ENCODE measurements at places on chromosomes 3 and 15. TPM values are rescaled to one million over a fixed set of nuclear protein-coding genes. Genes with fewer than 3 reads are reported as not detected.

DNA sequence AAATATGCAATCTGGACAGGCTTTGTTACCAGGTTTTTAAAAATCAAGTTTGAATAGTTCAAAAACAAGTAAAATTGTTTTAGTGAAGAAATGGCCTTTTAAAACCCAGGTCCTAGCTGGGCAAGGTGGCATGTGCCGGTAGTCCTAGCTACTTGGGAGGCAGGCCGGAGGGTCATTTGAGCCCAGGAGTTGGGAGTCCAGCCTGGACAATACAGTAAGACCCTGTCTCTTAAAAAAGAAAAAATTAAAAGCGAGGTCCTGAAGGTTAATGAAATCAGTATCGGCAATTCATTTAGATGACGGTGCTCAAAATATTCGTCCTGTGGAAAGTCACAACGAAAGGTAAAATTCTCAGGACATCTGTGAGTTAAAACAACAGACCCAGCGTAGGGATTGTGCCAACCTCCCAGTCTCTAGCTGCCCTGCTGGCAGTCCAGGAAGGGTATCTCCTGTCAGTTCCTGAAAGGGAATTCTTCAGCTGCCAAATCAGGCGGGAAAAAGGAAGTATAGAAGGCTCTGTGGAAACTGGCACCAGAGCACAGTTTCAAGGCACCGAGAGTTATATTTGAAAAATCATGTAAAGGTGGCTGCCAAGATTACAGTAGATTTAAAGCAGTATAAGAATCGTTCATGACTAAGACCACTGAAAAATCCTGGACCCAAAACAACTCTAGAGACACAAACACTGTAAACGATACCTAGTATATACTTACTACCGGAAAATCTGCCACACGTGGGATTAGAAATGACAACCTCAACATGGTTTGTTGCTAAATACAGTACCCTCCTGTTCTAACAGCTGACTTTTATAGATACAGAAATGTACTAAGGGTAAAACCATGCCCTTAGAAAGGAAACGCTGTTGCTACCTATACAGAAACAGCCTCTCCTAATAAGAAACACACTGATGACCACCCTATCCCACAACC is 1.2 kb upstream of the ABHD17C start:
- DNase-seq = no peak
- H3K36me3 ChIP-seq = peaks cover 6% of the 10 kb centered on the region
- H3K27me3 ChIP-seq = no peaks in the 10 kb centered on the region
- peak overlapping the region; percentile 81 for H3K4me3 ChIP-seq
- peak overlapping the region; percentile 77 for H3K27ac ChIP-seq

HDC gene
- not detected for total RNA-seq

GRCh38 chr3:140427786-140428185 is 250.1 kb upstream of the TRIM42 start:
- peaks cover 44% of the 10 kb centered on the region for H3K4me1 ChIP-seq
- H3K4me3 ChIP-seq = no peak overlapping the region
- peak; percentile 40 for DNase-seq
- H3K27me3 ChIP-seq = no peaks in the 10 kb centered on the region
- H3K36me3 ChIP-seq = peaks cover 9% of the 10 kb centered on the region
- H3K27ac ChIP-seq = no peak overlapping the region

PLA1A gene
- total RNA-seq = 0.86 TPM

DNA sequence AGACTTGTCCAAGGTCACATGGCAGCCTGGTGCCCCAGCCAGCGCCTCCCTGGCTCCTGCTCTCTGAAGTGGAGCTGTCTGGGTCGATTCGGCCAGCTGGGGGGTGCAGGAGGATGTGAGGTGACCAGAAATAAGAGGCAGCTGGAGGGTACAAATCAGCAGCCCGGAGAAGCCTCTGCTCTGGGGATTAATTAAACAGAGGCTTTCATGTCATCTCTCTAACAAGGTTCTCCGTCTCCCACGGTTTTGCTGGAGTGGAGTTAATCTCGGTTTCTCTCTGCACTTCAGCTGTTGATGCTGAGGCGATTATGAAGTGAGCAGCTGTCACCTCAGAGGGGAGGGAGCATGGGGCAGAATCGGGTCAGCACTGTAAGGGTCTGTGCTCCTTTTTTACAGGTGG is 236.8 kb downstream of the TLE3 start:
- no peaks in the 10 kb centered on the region for H3K36me3 ChIP-seq
- H3K27ac ChIP-seq = no peak overlapping the region
- H3K4me1 ChIP-seq = peaks cover 25% of the 10 kb centered on the region
- DNase-seq = no peak

DNA sequence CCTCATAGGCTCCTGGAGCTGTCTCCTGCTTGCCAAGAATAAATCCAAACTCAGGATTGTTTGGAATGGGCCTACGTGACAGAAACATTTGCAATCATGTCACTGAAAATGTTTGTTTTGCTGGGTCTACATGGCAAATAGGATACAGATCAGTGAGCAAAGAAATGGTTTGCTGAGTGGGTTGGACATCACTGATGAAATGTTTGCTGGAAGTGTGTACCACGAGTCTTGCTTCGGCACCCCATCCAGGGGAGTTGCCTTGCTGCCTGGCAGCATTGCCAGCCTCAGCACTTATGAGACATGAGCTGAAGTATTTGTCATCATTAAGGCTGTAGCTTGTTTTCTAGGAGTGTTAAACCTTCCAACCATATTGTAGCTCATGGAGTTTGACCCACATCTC is 213.3 kb upstream of the CFAP20DC start:
- no peak overlapping the region for H3K27ac ChIP-seq
- H3K4me1 ChIP-seq = peaks cover 3% of the 10 kb centered on the region
- DNase-seq = no peak
- no peak overlapping the region for H3K4me3 ChIP-seq

LDHAL6B gene
- not detected for total RNA-seq

GRCh38 chr15:89395461-89395871 is 60.8 kb upstream of the POLG start:
- no peak overlapping the region for H3K4me3 ChIP-seq
- H3K4me1 ChIP-seq = peaks cover 3% of the 10 kb centered on the region
- DNase-seq = no peak
- no peaks in the 10 kb centered on the region for H3K36me3 ChIP-seq

DNA sequence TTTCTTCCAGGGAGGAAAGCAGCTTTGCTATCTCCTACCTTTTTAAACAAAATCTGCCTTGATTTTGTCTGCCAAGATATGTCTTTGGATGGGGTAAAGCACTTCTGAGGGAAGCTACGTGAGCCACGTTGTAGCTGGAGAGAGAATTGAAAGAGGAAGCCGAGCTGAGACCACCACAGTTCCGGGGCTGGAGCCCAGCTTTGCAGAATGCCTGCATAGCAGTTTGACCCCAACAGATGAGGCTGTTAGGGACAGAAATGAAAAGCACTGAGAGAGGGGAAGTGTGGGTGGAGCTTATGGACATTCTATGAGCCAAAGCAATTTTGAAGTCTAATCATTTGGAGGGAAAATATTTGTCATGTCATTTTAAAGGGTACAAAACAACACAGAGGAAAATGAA is 45.4 kb downstream of the LIPC start:
- no peaks in the 10 kb centered on the region for H3K27me3 ChIP-seq
- H3K4me1 ChIP-seq = peaks cover 29% of the 10 kb centered on the region
- no peak for DNase-seq
- no peaks in the 10 kb centered on the region for H3K36me3 ChIP-seq

- H3K27me3 ChIP-seq = no peaks in the 10 kb centered on the region
- peaks cover 18% of the 10 kb centered on the region for H3K4me1 ChIP-seq
- no peaks in the 10 kb centered on the region for H3K36me3 ChIP-seq
- H3K27ac ChIP-seq = peak overlapping the region; percentile 87
- peak overlapping the region; percentile 85 for H3K4me3 ChIP-seq
- peak; percentile 97 for DNase-seq
Observed at GRCh38 chr3:9946112-9947024, 5.8 kb downstream of the PRRT3 start.

DNA sequence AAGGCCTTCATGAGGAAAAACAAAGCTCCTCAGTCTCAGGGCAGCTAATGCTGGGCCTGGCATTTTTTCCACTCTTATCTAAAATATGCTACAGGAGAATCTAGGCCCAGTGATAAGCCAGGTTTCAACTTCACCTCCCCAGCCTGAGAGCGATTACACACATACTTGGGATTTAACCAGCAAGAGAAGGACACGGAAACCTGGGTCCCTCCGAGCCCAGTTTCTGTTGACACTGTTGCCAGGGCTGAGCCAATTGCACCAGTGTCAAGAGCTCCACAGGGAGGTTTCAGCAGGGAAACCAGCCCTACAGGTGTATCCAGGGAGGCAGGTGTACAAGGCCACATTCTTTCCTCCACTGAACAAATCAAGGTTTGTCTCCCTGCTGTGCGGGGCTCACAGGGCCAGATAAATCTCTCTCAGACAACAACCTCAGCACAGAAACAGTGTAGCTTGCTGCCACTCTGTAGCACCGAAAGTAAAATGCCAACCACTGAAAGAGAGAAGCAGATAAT is 85.4 kb downstream of the MAGI1 start:
- no peak for DNase-seq
- H3K4me1 ChIP-seq = peaks cover 58% of the 10 kb centered on the region
- no peaks in the 10 kb centered on the region for H3K36me3 ChIP-seq
- H3K27me3 ChIP-seq = no peaks in the 10 kb centered on the region
- no peak overlapping the region for H3K4me3 ChIP-seq

GRCh38 chr3:124611520-124611919 is 118.7 kb upstream of the UMPS start:
- H3K27ac ChIP-seq = no peak overlapping the region
- DNase-seq = no peak
- H3K4me1 ChIP-seq = peaks cover 7% of the 10 kb centered on the region
- H3K36me3 ChIP-seq = no peaks in the 10 kb centered on the region
- H3K4me3 ChIP-seq = no peak overlapping the region
- peaks cover 13% of the 10 kb centered on the region for H3K27me3 ChIP-seq

C3orf33 gene
- total RNA-seq = 3.9 TPM

DNA sequence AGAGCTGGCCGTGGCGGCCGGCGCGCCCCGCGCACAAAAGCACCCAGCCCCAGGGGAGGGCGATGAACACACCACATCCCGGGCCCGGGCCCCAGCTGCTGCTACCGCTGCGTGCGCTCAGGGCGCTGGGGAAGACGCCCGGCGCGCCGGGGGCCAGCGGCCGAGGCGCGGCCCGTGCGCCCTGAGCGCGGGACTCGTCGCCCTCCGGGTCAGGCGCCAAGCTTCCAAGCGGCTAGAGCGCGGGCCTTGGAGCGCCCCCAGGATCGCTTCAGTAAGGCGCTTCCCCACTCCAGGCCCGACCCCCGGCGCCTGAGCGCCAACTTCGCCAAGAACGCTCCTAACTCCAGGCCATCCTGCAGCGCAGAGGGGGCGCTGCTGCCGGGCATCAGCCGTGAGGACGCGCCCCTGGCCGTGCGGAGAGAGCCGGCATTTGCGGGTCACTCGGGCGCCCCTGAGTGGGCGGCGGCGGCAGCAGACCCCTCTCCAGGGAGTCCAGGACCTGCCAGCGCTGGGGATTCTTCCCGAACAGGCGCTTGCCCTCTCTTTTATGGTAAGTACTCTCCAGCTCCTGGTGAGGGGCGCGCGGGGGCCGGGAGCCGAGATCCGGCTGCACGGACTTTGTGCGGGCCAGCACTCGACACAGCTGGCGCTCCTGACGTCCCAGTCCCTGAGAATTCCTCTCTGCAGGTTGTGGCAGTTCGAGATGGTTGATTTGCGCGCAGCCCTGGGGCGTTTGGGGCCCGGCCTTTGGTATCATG is 475 bp downstream of the SPSB4 start:
- peaks cover 29% of the 10 kb centered on the region for H3K27me3 ChIP-seq
- no peaks in the 10 kb centered on the region for H3K36me3 ChIP-seq
- no peak overlapping the region for H3K27ac ChIP-seq
- peaks cover 17% of the 10 kb centered on the region for H3K4me1 ChIP-seq
- DNase-seq = no peak

DNA sequence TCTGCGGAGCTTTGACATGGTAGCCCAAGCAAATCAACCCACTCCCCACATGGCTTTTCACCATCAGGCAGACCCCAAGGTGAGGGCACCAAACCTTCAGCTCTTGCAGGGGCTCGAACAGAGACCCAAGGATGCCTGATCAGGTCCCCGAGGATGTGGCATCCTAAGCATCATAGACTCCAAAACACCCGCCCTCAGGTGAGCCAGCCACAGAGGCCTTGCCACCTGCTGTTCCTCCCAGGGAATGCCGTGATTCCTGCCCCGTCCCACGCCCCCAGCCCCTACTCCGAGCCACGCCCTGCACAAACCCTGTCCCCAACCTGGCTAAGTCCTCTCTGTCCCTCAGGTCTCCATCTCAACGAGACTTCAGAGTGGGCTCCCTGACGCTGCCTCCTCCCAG is 34.7 kb upstream of the SLC41A3 start:
- peaks cover 42% of the 10 kb centered on the region for H3K27me3 ChIP-seq
- H3K36me3 ChIP-seq = no peaks in the 10 kb centered on the region
- H3K4me1 ChIP-seq = no peaks in the 10 kb centered on the region
- DNase-seq = peak; percentile 60
- no peak overlapping the region for H3K27ac ChIP-seq

DNA sequence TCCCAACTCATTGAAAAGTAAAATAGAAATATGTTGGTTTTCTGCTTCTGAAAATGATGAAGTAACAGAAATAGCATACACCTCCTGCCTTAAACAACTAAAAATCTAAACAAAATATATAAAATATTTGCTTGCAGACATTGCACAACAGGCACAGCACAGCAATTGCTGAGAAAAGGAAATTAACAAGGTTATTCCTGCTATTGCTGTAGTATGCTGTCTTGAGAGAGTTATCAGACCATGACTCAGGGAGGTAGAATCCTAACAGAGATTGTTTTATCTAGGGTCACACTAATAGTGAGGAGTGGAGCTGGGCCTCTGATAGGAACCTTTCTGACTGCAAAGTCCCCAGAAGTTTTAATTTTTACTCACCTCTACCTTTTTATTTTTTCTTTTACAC is 72.6 kb downstream of the ZBTB20 start:
- H3K27ac ChIP-seq = no peak overlapping the region
- peaks cover 19% of the 10 kb centered on the region for H3K36me3 ChIP-seq
- no peak for DNase-seq
- no peaks in the 10 kb centered on the region for H3K27me3 ChIP-seq
- H3K4me1 ChIP-seq = peaks cover 6% of the 10 kb centered on the region

- peaks cover 4% of the 10 kb centered on the region for H3K4me1 ChIP-seq
- DNase-seq = no peak
- H3K4me3 ChIP-seq = no peak overlapping the region
- H3K27me3 ChIP-seq = no peaks in the 10 kb centered on the region
- peaks cover 37% of the 10 kb centered on the region for H3K36me3 ChIP-seq
Observed at GRCh38 chr3:121793078-121793477, 41.8 kb downstream of the IQCB1 start.

DNA sequence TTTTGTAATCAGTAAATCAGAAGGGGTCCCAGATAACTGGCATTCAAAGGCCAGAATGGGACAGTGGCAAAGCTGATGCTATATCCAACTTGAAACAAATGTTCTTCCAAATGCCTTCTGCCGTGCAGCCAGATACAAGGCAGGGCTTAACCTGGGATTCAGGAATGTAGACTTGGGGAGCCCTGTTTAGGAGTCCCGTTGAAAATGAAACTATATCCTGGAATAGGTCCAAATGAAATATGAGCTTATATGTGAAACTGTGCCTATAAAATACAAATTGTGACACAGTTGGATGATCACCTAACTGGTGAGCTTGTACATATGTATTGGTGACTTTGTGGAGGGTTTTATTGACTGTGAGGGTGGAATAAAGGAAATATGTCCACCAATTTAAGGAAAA is 28.7 kb downstream of the FRMD4B start:
- DNase-seq = no peak
- no peaks in the 10 kb centered on the region for H3K27me3 ChIP-seq
- H3K27ac ChIP-seq = no peak overlapping the region
- no peak overlapping the region for H3K4me3 ChIP-seq

GRCh38 chr15:75791337-75791713 is 51.9 kb upstream of the UBE2Q2 start:
- peaks cover 33% of the 10 kb centered on the region for H3K27me3 ChIP-seq
- H3K36me3 ChIP-seq = no peaks in the 10 kb centered on the region
- H3K27ac ChIP-seq = no peak overlapping the region

PIK3R4 gene
- total RNA-seq = 21.1 TPM

WNT7A gene
- total RNA-seq = not detected

GRCh38 chr3:4898454-4899313 is 80.6 kb upstream of the BHLHE40 start:
- peak overlapping the region; percentile 76 for H3K27ac ChIP-seq
- H3K4me1 ChIP-seq = peaks cover 14% of the 10 kb centered on the region
- H3K27me3 ChIP-seq = no peaks in the 10 kb centered on the region
- no peaks in the 10 kb centered on the region for H3K36me3 ChIP-seq

All from osteocyte (in vitro differentiated cells).